ENCODE measurements at places on chromosomes 1 and 21. TPM values are rescaled to one million over a fixed set of nuclear protein-coding genes. Genes with fewer than 3 reads are reported as not detected.

Gene PCP4L1
- 17.7 TPM for total RNA-seq

GRCh38 chr1:221454096-221454495, 287.8 kb downstream of the DUSP10 start:
- DNase-seq: no peak

Gene PIGR
- 2,875 TPM for total RNA-seq

DNA sequence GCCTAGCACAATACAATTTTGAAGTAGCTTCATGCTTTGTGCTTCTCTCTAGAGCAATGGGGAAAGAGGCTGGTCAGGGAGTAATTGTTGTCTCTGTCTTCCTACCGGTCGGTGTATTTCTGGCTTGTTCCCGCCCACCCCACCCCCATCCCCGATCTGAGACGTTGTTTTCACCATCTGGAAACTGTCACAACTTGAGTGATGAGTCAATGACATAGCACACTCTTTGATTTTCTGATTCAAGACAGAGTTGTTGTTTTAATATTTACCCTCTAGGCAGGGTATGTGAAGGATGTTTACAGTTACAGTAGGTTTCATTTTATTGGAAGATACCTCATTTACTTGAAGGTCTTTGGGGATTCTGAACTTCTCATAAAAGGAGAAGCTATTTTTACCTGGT, 7.0 kb downstream of the IL12RB2 start:
- no peak for DNase-seq

- peak; percentile 82 for DNase-seq
Measured at GRCh38 chr1:234975122-234975940, 153.3 kb downstream of the TOMM20 start.

GRCh38 chr1:167440776-167441175, 77.6 kb downstream of the CD247 start:
- DNase-seq: no peak

- DNase-seq: peak; percentile 43
Measured at GRCh38 chr21:42733037-42733627, 79.7 kb downstream of the PDE9A start.

Gene VAV3
- 2.4 TPM for total RNA-seq

DNA sequence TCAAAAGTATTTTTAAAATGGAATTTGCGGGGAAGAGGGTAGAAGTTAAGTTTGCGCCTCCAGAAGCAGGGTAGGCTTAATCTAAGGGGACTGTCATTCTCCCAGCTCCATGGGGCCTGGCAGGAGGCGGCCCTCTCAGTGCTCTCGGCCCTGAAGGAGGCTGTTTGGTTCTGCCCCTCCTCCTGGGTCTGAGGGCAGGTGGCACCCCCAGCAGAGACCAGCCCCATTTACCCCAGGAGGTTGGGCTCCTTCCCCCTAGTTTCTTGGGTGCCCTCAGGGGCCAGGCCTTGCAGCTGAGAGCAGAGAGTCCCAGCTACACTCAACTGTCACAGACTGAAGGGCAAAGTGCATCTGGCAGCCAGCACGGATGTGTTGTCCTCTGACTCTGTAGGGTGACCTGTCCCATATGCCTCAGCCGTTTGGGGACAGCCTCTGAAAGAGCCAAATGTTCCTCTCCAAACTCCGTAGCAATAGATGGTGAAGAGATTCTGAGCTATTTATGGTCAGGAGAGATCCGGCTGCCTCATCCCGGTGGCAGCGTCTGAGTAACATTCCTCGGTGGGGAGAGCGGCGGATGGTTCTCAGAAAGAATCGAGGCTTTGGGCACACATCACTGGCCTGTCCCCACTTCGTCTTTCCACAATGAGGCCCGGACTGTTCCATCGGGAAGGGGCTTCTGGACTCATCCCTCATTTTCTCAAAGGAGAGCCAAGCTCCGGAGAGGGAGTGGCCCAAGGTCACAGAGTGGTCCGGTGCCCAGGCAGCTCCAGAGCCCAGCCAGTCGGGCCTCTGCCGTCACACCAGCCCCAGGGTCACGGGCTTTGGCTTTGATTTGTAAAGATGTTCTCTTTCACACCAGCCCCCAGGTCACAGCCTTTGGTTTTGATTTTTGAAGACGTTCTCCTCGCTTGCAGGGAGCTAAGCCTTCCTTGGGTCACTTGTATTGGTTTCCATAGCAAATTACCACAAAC, 424.2 kb upstream of the VAMP3 start:
- DNase-seq: no peak

GRCh38 chr1:6580593-6581409, 1.0 kb downstream of the ZBTB48 start:
- no peak for DNase-seq

Gene MLLT11
- total RNA-seq: 3.6 TPM

- DNase-seq: no peak
Measured at GRCh38 chr1:18687273-18687672, 56.6 kb downstream of the PAX7 start.

DNA sequence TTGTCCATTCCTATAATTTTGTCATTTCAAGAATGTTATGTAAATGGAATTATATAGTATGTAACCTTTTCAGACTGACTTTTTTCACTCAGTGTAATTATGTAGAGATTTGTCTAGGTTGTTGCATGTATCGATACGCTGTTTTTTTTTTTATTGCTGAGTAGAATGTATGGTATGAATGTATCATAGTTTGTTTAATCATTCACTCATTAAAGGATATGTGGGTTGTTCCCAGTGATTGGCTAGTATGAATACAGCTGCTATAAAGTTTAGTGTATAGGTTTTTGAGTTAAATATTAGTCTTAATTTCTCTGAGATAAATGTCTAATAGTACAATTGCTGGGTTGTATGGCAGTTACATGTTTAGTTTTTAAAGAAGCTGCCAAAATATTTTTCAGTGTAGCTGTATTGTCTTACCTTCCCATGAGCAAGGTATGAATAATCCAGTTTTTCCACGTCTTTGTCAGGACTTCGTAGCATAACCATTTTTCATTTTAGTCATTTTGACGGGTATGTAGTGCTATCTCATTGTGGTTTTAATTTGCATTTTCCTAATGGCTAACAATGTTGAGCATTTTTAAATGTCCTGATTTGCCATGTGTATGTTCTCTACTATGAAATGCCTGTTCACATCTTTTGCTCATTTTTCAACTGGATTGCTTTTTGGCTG, 22.4 kb downstream of the CASQ2 start:
- no peak for DNase-seq

DNA sequence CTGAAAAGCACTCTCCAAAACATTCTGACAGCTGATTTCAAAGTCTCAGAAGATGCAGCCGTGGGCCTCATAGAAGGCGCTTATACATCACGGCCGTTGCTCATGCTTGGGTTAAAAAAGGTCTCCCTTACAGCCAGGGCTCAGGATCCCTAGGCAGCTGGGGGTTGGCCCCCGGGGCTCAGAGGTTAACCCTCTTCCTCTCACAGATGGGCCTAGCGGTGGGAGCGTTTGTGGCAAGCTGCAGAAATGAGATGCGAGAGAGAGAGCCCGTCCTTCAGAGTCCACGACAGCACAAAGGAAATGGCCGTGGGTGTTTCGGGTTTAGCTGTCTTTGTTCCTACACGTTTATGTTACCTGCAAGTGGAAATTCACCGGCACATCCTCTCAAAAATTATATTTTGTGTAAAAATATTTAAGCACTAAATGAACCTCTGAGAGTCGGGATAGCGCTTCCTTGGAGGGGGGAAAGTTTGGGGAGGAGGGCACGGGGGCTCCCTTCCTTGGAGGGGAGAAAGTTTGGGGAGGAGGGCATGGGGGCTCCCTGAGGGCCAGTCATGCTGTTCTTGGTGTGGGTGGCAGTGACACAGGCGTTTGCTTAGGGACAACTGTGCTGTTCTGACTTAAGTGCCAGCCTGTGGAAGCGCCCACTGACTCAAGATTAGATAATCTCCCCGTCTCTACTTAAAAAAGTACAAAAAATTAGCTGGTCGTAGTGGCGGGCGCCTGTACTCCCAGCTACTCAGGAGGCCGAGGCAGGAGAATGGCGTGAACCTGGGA, 20.5 kb upstream of the PRDM15 start:
- DNase-seq: no peak

DNA sequence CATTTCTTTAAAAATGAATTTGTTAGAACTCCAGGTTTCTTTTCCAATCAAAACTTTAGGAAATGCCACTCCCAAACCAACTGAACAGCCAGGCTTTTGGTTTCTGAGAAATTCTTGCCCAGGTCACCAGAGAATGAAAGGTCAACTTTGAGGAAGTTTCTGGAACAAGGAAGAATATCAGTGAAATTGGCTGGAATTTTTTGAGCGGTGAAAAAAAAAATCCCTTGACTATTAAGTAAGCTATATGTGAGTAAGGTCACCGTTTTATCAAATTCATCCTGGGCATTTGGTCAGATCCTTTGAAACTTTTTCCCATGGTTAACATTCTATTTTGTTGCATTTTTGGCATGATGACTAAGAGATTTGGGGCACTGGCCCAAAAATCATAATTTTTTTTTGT, 469.3 kb downstream of the LTN1 start:
- no peak for DNase-seq

DNA sequence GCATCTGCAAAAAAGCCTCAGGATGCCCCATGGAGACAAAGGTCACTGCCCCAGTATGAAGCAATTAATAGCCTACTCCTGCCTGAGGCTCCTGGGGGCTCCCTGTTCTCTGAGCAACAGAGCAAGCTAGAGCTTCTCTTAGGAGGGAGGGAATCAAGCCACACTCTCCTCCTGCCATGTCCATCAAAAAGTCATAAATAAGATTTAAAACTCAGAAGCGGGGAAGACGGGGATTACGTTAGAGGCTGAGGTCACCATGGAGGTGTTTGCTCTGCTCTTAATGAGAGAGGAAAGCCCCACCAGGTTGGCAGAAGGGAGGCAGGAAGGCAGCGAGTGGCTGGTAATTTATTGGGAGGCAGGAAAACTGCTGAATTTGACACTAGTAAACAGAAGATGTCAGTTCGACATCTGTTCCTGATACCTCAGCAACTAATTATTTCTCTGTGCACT, 98.4 kb upstream of the TNR start:
- no peak for DNase-seq

DNA sequence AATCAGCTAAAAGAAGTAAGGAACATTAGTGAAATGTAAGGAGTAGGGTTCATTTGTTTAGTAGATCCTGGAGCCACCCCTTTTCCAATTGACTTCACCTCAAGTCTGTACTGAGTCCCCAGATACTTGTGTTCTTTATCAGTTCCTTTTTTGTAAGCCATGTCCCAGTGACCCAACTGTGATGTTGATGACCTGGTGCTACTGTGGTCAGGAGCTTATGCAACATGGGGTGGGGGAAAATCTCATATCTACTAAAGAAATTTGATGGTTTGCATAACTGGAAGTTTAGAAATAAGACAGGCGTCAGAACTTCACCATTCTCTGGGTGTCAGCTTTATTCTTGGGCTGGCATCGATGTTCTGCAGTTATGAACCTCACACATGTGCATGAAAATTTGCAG, 120.5 kb downstream of the LRRC7 start:
- DNase-seq: no peak

GRCh38 chr1:150234566-150235293, 1.2 kb downstream of the ANP32E start:
- peak; percentile 69 for DNase-seq

Gene OR2G6
- total RNA-seq: not detected

GRCh38 chr1:38585971-38586370, 273.6 kb downstream of the RRAGC start:
- no peak for DNase-seq

DNA sequence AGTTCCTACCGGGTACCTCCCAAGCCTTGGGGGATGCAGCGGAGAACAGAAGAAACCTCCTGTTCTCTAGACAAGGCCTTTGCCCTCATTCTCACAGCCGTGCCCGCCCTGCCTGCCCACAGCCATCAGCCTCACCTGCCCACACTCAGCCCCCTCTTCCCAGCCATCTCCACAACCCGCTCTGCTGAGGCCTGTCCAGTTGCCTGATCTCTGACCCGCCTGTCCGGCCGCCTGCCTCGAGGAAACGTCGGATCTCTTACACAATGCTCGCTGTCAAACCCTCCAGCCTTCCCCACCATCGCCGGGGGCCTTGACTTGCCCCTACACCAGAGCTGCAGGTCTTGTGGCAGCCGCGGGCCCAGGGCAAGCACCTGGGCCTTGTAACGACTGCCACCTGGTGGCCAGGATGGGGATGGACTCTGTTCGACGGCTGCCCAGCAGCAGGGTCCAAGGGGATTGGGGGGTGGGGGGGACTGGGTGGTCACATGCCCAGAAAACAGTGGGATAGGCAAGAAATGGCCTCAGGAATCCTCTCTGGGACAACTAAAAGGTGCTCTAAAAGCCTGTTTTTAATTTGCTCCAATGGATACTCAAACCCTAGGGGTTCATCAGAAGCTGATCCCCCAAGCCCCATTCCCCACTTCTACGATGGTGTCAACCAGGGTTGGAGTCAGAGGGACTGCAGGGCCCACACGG, 31.0 kb downstream of the SLC45A1 start:
- DNase-seq: peak; percentile 58

Data from mucosa of gallbladder (tissue), 1 donor.